Activated CD4-positive, alpha-beta memory T cell treated with anti-CD3 and anti-CD28 coated beads, Interleukin-2, amount 10 ng/mL, durations not matched to agents 7 days and 5 days (primary cell): ENCODE measurements at places on chromosomes 4 and X. TPM values are rescaled to one million over a fixed set of nuclear protein-coding genes. Genes with fewer than 3 reads are reported as not detected.

DNA sequence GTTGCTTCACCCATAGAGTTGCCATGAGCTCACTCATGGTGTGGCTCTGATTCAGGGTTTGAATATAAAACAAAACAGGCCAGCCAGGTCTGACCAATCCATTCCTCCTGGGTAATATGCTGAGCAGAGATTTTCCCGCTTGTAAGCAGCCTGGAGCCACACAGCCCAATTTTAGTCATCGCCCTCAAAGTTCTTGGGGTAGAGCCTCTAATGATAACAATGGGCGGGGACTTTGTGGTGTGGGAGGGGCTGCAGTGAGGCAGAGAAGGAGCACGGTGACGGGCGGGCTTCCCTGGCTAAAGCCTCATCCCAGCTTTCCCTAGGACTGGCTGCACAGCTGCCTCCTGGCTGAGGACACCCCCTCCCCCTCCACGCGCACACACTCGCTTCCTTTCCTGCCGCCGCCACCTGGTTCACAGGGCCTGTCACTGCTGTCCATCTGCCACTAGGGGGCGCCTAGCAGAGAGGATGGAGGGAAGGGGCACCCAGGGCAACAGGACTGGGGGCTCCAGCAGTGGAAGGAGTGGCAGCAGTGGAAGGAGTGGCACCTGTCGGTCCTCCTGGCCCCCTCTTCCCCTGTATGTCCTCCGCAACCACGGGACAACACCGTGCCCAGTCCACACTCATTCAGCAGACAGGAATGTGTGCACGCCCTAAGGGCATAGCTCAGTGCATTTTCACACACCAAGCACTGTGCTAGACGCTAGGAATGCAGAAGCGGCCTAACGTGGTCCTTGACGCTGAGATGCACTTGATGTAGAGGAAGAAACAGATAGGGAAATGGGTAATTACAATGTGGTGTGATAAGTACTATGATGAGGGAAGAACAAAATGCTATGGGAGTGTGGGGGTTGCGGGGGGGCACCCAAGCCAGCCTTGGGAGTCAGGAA, 26.8 kb downstream of the PRPS1 start:
- no peaks in the 10 kb centered on the region for H3K36me3 ChIP-seq
- DNase-seq = peak; percentile 66
- peaks cover 13% of the 10 kb centered on the region for H3K4me1 ChIP-seq
- H3K27me3 ChIP-seq = no peaks in the 10 kb centered on the region
- H3K4me3 ChIP-seq = no peak overlapping the region
- H3K27ac ChIP-seq = no peak overlapping the region

DNA sequence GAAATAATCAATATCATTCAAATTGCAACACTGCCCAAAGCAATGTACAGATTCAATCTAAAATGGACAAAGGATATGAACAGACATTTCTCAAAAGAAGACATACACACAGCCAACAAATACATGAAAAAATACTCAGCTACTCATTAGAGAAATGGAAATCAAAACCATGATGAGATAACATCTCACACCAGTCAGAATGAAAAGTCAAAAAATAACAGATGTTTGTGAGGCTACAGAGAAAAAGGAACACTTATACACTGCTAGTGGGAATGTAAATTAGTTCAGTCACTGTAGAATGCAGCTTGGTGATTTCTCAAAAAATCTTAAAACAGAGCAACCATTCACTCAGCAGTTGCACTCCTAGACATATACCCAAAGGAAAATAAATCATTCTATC, 205.2 kb downstream of the DKK2 start:
- no peaks in the 10 kb centered on the region for H3K36me3 ChIP-seq
- H3K4me1 ChIP-seq = no peaks in the 10 kb centered on the region
- DNase-seq = no peak
- H3K27ac ChIP-seq = no peak overlapping the region

GRCh38 chrX:71067712-71068043, 456 bp downstream of the SNX12 start:
- peak overlapping the region; percentile 94 for H3K27ac ChIP-seq
- H3K36me3 ChIP-seq = peaks cover 15% of the 10 kb centered on the region
- peak overlapping the region; percentile 98 for H3K4me3 ChIP-seq
- H3K4me1 ChIP-seq = peaks cover 22% of the 10 kb centered on the region

DNA sequence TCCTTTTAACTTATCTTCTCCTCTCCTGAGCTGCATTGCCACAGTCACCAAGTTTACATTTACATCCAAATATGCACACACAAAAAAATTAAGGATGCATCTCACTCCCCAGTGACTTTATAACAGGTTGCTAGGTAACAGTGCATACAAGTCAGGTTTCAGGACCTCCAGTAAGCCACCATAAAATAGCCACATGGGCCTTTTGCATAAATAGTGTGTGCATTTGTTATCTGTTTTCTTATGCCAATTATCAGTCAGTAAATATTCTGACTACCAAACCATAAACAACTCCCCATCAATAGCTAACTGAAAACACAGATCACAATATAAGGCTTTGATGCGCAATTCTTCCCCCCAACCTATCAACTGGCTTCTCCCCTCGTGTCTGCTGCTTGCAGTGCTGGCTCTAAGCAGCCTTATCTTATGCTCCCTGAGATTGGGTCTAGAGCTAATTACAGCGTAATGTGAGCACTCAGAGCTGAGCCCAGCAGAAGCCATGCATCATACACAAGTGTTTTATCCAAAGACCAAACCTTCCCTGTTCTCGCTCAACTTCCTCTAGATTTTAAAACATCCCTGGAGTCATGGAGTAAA, 55.4 kb downstream of the ZNF827 start:
- peaks cover 7% of the 10 kb centered on the region for H3K36me3 ChIP-seq
- no peaks in the 10 kb centered on the region for H3K4me1 ChIP-seq
- H3K27me3 ChIP-seq = no peaks in the 10 kb centered on the region
- no peak overlapping the region for H3K4me3 ChIP-seq
- no peak overlapping the region for H3K27ac ChIP-seq
- DNase-seq = no peak

DNA sequence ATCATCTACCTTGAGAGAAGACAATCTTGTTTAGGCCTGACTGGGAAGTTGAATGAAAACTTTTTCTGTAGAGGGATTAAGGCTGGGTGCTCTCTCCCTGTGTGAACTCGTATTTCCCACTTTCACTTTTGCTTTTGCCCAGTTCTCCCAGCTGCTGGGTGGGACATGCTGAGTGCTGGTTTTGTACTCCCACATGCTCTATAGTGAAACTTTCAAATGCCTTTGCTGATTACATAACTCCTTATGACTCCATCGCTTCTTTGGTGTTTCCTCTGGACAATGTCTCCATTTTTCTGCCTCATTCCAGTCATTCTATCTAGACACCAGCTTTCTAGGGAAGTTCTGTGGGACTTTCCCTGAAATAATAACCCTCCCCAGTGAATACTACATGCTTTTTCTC, 100.5 kb downstream of the CLNK start:
- peaks cover 9% of the 10 kb centered on the region for H3K4me1 ChIP-seq
- no peak overlapping the region for H3K27ac ChIP-seq
- no peaks in the 10 kb centered on the region for H3K36me3 ChIP-seq

- no peak overlapping the region for H3K4me3 ChIP-seq
- H3K4me1 ChIP-seq = no peaks in the 10 kb centered on the region
- H3K36me3 ChIP-seq = no peaks in the 10 kb centered on the region
- H3K27me3 ChIP-seq = peaks cover 3% of the 10 kb centered on the region
- no peak for DNase-seq
These were observed 202.4 kb downstream of the CHIC2 start for GRCh38 chr4:53861856-53862610.

- H3K27me3 ChIP-seq = no peaks in the 10 kb centered on the region
- H3K27ac ChIP-seq = no peak overlapping the region
- no peak for DNase-seq
- H3K4me3 ChIP-seq = no peak overlapping the region
- no peaks in the 10 kb centered on the region for H3K4me1 ChIP-seq
These were observed 448.1 kb upstream of the TRAM1L1 start for GRCh38 chr4:117533501-117533900.

Gene ASB5
- not detected for total RNA-seq

Gene DGKK
- not detected for total RNA-seq

Gene MAGEB17
- total RNA-seq = not detected

Gene CXCL1
- total RNA-seq = not detected

Gene S100P
- total RNA-seq = 176 TPM

Gene MAGEA12
- not detected for total RNA-seq
